ENCODE measurements at places on chromosomes 6 and 20.

GRCh38 chr20:11072982-11073381 is 399.2 kb upstream of the JAG1 start:
- DNase-seq: no peak

DNA sequence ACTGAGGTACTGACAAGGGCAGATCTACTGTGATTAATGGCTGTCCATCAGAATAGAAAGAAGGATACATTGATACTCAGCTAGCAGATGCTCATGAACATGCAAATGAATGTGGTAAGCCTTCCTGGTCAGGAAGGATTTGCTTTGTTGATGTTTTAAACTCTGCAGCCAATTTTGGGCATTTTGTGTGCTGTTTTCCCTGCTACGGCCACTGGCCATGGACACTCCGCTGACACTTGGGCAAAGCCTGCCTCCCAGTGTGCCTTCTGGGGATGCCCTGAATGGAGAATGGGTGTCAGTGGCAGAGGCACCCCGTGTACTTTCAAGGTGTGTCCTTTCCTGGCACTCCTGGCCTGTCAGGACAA is 113.1 kb downstream of the SOBP start:
- no peak for DNase-seq

- DNase-seq: no peak
Observed at GRCh38 chr6:29558439-29559079, 973 bp downstream of the UBD start.

GRCh38 chr6:135870722-135871121 is 19.2 kb downstream of the PDE7B start:
- peak; percentile 88 for DNase-seq

- DNase-seq: no peak
Observed at GRCh38 chr6:5786321-5786968, 220.3 kb downstream of the NRN1 start.

GRCh38 chr20:38471987-38472512 is 593 bp upstream of the RALGAPB start:
- DNase-seq: no peak

DNA sequence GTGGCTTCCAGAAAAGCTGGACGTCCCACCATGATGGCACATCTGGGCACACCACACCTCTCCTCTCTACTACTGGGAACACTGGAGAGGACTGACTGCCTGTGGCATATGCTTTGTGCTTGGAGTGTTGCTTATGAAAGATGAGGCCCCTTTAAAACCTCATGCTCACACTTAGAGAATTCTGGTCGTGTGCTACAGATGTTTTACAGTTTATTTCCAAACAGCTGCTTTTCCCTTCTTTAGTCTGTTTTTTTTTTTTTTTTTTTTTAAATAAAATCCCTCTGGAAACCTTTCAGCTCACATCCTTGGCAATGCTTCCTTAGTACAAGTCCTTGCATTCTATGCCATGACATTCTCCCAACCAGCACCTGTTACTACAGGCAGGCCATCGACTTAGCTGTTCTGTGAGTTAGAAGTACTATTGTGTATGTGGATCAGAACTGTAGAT is 60.3 kb downstream of the BMP6 start:
- DNase-seq: no peak

GRCh38 chr6:159594750-159595117 is 98.3 kb downstream of the SOD2 start:
- DNase-seq: peak; percentile 27

DNA sequence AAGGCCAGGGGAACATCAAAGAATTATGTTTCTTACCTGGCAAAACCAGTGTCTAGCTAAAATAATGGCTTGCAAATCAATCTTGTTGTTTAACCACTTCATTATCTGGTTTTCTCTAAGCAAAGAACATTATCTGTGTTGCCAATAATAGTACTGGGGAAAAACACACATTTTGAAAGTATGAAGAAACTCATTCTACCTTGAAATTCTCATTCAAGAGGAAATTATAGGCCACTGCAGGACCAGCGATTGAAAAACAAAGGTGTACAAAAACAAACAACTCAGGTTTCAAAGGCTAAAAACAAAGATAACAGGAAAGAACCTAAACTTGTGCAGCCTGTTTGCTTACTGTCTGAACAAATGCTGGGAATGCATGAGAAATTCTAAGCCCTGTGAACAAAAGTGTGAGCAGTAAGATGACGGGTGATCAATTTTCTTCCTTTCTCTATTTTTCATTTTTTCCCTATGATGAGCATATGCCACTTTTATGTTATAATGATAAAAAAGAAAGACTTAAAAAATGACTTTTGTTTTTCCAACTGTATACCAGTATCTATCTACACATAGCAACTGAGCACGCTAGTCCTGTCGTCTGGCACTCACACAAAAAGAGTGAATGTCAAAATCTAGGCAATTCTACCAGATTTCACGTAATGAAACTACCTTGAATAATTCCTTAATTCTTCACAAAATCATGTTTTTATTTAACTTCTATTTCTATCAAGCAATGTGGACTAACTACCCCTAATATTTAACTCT is 117.9 kb downstream of the SGK1 start:
- no peak for DNase-seq

DNA sequence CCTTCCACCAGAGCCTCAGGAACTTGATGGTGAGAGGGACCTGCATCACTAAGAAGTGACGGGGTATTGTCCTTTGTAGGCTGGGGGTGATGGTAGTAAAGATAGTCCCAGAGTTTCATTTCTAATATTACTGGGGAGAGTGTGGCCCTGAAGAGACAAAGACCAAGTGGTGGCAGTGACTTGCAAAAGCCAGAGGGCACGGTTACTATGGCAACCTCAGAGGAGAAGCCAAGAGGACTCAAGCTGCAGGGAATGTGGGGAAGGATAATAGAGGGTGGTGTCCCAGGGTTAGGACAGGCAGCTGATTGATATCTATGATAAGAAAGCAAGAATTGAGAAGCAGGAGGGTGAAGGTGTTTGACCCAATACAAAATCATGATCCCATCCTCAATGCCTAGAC is 42.5 kb downstream of the HLA-G start:
- no peak for DNase-seq

GRCh38 chr20:20793591-20793990 is 81.1 kb upstream of the RALGAPA2 start:
- no peak for DNase-seq

- DNase-seq: no peak
Observed at GRCh38 chr6:44341095-44341890, 1.2 kb upstream of the SPATS1 start.

GRCh38 chr6:17836293-17836692 is 129.6 kb upstream of the NUP153 start:
- no peak for DNase-seq

- no peak for DNase-seq
Observed at GRCh38 chr20:41135187-41135887, 2.0 kb upstream of the PLCG1 start.

DNA sequence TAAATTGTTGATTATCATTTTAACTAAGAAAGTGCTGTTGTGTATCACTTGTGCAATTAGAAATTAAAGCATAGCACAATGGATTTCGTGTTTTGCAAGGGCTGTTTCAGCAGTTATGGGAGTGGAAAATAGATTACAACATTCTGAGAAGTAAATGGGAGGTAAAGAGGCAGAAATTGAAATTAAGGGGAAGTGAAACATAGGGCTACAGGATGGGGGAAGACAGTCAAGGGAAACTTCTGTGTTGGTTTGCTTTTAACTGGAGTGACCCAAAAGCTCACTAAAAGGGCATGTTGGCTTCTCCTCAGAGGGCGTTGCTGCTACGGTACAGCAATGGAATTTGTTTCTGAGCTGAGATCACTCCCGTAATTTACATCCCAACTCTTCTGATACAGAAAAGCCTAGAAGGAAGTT is 147.5 kb downstream of the BCAS1 start:
- DNase-seq: no peak

GRCh38 chr20:478949-479429 is 16.7 kb upstream of the TBC1D20 start:
- DNase-seq: peak; percentile 25

DNA sequence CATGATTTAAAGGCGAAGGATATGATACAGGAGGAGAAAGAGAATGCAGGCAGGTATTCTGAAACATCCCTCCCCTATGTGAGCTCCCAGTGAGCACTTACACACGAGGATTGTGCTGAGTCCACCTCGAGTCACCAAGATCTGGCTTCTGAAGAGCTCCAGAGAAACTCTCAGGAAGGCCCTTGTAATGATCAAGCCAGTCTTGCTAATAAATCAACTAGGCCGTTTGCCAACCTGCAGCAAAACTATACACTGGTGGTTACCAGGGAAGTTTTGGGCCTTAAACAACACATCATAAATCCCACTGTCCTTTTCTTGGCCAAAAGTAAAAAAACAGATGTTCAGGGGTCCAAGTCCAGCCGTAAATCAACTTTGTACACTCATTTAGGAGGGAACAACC is 79.2 kb downstream of the STXBP5 start:
- peak; percentile 68 for DNase-seq

DNA sequence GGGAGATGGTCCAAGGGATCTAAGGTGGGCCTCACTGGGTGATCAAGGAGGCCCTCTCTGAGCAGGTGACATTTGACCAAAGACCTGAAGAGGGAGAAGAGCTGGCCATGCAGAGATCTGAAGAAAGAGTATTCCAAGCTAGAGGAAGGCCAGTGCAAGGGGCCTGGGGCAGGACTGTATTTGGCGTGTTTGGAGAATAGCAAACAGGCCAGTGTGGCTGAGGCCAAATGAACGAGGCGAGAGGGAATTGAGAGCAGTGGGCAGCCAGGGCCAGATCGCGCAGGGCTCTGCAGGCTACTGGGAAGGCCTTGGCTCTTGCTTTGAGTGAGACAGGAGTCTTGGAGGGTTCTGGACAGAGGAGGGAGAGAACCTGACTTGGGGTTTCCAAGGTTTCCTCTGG is 9.3 kb downstream of the NOL4L start:
- DNase-seq: no peak

GRCh38 chr6:36094753-36095496 is 35.4 kb upstream of the MAPK13 start:
- peak; percentile 29 for DNase-seq

GRCh38 chr6:24149296-24149695 is 23.3 kb downstream of the NRSN1 start:
- no peak for DNase-seq

GRCh38 chr6:40803897-40804702 is 216.9 kb upstream of the LRFN2 start:
- no peak for DNase-seq

DNA sequence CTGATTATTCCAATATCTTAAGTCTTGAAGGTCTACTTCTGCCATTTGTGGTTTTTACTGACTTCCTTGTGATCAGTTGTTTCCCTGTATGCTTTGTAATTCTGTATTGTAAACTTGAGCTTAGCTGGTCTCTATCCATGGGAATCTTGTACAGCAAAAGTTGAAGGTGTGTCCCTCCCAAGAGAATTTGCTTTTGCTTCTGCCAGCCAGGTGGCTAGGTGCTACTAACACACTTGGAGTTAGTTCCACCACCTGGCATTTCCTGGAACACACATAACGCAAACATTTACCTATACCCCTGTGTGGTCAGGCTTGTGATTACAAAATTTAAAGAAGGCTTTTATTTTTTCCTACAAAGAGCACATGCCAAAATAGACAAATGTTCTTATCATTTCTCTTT is 141.2 kb downstream of the GRM4 start:
- no peak for DNase-seq

DNA sequence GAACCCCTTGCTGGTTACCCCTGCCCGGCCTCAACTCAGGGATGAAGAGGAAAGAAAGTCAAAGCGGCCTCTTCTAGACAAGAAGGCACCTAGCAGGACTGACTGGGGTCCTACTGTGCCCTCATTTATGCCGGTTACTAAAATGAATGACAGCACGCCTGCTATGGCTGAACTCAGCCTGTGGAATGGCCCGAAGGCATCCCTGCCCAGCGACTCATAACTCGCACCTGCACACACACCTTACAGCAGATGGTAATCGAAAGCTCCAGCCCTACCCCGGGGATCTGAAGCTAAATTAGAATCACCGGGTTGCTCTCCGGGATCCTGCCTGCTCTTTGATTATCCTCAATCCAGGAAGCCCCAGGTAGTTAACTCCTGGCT is 747 bp upstream of the TXNDC5 start:
- DNase-seq: no peak

DNA sequence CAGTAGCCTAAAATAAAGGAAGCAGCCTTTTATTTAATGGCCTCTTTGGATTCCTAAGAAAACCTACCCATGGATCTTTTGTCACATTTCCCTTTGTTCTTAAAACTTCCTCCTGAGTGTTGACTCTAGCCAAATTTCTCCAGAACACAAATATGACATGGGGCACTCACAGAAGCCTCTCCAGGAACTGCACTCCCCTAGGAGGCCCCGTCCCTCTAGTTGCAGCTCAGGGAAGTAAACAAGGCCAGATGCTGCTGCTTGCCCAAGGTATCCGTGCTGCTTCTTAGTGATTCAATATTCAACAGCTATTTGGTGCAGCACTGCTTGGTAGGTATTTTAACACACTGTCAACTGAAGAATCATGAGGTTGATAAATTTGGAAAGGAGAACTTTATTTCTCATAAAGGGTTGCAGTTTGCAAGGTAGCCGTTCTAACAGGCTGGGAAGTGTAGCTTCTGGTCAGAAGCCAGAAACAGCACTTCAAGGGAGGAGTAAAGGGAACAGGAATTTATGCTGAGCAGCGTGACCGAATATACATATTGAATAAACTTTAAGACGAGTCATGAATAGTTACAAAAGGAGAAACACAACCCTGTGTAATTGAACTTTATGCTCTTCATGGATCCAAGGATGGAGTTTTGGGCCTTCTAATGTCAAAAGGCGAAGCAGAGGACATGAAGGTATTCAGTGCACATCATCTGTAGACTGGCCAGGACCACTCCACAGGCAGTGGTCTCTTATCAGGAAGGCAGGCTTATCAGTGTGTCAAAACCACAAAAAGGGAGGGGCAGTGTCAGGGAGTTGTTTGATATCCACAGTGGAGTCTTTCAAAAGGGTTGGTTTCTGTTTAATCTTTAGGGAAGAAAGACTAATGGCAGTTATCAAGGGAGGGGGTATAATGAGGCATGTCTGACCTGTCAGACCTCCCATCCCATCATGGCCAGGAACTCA is 63.3 kb downstream of the CD24 start:
- no peak for DNase-seq

Data from skeletal muscle cell (primary cell).